Stimulated activated CD4-positive, alpha-beta T cell treated with anti-CD3 and anti-CD28 coated beads, Interleukin-1b, Interleukin-23, amount 100 ng/mL, for 1 hour (primary cell): ENCODE measurements at places on chromosomes 2 and 18.

DNA sequence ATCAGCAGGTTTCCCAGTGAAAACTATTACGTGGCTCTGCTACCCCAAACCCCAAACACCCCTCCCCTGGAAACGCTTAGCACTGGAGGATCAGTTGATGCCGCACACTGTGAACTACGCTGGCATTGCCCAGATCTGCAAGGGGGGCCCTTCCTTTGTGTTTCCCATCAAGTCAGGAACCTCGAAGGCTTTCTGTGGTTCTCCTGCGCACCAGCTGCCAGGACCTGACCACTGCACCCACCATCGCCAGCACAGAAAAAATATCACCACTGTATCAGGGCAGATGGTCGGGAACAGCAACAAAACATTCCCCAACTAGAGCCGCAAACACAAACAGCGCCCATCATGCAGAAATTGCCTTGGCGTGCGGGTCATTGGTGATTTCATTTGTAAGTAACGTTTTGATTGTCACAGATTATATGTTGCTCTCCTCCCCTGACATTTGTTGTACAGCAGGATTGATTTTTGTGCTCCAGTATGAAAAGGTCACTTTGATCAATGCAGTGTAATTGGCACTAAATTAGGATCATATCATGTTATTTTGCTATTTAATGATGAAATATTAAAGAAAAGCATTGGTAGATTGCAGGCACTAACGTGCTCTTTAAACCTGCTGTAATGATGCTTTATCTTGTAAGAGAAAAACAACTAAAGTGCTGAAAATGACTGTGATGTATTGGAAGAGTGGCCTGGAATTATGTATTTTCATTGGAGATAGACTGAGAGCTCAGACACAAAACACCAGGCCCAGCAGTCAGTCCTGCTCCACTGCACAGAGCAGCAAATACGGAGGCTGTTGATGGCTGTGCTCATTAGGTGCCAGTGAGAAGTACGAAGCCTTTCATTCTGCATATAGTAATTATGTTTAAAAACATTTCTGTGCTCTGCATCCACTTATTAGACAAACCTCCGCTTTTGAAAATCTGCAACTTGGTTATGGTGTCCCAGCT is 833.2 kb upstream of the SALL3 start:
- no peak for DNase-seq

GRCh38 chr2:205785507-205786260 is 103.4 kb downstream of the NRP2 start:
- DNase-seq: no peak

- DNase-seq: no peak
These were observed 82.8 kb downstream of the NRP2 start for GRCh38 chr2:205765151-205765550.

DNA sequence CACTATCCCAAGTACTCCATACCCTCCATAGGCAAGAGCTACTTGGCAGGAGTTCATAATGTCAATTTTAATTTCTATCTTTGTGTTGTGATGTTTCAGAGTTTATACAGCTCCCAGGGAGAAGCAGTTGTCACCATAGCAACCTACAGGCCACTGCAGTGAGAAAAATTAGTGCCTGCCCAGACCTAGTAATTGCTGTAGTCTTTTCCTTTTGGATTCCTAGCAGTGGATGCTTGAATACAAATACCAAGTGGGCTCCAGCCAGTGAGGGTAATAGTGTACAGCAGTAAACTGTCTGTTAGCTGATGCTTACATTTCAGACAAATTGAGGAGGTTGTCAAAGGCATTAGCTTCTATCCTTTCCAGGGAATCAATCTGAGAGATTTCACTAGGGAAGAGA is 26.7 kb downstream of the LHCGR start:
- no peak for DNase-seq

DNA sequence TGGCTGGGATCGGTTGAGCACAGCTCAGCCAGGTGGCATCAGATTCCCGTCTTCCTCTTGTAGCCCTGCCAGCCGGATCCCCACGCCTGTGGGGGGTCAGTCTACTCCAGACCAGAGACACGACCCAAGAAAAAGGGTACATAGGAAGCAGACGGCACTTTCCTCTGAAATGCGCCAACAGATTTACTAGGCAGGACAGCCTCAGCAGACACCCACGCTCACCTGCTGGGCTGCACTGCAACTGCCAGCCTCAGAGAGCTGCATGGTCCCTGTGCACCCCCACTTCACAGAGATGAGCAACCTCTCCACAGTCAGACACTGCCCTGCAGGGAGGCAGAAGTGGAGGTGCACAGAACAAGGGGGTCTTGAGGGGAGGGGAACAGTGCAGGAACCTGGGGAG is 75.7 kb upstream of the OTOS start:
- no peak for DNase-seq

DNA sequence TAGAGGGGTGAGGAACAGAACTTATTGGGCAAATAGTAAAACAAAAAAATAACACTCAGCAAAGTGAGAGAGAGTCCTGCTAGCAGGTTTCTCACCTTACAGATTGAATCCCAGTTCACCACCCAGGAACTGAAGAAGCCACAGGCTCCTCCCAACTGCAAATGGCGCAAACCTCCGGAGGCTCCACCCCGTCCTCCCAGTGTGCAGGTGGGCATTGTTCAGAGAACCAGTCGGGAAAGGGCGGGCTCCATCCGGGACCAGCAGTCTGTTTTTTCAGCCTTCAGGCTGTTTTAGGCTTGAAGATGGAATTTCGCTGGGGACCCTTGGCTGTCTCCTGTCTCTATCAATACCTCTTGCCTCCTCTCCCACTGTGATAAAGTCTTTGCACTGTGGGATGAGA is 317.5 kb downstream of the PARD3B start:
- DNase-seq: no peak

DNA sequence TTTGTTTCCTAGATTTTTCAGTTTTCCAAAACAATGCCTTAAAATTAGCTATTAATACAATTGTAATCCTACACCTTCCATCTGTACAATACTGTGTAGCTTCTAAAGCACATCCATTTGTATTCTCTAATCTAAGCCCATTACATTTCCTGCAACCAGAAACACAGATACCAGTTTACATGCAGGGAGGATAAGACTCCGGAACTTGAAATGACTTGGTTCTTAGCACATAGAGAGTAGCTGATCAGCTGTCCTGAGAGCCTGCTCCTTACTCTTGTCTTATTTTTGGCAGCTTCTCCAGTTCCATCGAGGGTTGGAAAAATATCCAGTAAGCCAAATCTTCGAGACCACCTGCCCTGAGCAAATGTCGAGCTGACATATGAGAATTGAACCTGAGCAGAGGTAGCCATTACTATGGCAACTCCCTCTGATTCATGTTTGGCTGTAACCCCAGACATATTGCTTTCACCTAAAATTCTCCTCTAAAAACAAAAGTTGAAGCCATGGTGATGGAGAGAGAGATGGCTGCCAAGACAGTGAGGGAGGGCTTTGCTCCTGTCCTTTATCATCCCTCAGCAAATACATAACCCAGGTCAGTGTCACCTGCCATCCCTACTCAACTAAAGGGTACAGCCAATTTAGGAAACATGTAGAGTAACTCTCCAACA is 542.8 kb downstream of the IRS1 start:
- no peak for DNase-seq
